ENCODE measurements at places on chromosomes 3 and 15. TPM values are rescaled to one million over a fixed set of nuclear protein-coding genes. Genes with fewer than 3 reads are reported as not detected.

The SHC4 gene
- total RNA-seq: 1.2 TPM

The CSPG5 gene
- total RNA-seq: 6.1 TPM

The SCG5 gene
- total RNA-seq: not detected

The ACTR8 gene
- total RNA-seq: 21.5 TPM

The PRR20G gene
- total RNA-seq: not detected

The BFSP2 gene
- not detected for total RNA-seq

The KCNAB1 gene
- total RNA-seq: 0.51 TPM

- peak; percentile 41 for DNase-seq
These were observed 514.8 kb downstream of the MECOM start for GRCh38 chr3:169148448-169149348.

DNA sequence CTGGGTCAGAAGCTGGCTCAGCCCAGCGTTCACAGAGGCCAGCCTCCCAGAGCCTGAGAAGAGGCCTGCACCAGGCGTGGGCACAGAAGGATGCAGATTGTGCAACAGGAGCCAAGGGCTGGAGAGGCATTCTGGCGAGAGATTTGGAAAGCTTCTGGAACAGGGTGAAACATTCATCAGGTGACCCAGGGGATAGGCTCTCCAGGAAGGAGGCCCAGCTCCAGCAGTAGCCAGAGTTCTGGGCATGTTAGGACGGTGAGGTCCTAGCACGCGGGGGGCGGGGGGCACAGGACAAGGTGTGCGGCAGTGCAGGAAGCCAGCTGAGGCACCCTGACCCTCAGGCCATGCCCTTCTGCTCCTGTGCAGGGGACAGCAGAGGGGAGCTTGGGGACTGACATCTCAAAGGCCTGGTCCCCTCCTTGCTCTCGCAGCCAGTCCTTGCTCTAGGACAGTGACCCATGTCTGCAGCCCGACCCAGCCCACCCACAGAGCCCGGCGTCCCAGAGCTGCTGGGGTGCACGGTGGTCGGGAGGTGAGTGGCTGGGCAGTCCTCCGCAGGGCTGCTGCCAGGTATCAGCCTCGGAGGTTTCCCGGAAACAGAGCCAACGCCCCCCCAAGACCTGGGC, 111.7 kb upstream of the KLF13 start:
- no peak for DNase-seq

DNA sequence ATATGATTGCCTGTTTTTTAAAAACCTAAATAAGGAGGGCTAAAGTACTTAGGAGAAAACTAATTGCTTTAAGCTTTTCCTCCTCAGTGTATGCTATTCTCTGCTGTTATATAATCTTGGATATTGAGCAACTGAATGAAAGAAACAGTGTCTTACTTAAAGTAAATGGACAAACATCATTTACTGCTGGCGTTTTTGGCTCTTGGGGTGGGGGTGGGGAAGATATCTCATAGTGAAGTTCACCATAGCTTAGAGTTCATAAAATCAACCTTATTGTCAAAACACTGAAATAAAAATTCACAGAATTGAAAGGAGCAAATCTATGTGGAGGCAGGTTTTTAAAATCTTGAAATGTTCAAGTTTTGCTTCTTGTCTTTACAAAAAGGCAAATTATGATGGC, 256.4 kb upstream of the SOX2 start:
- DNase-seq: no peak

- DNase-seq: no peak
These were observed 21.3 kb downstream of the GPR15 start for GRCh38 chr3:98553021-98553563.

DNA sequence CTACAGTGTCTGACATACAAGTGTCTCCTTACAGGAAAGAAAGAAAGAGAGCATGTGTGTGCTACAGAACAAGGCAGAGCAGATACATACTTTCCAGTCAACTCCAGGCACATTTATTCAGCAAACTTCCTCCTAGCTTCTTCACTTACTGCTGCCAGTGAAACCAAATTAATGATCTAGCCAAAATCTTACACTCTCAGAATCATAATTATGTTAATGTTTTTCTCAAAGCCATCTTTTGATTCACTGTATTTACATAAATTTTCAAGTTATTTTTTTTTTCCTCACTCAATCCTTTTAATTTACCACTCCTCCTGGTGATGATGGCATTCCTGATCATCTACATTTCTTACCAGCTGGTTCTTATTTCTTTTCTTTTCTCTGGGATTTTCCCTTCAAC, 326.7 kb downstream of the IGSF11 start:
- no peak for DNase-seq

- no peak for DNase-seq
These were observed 15.4 kb upstream of the AADAC start for GRCh38 chr3:151798466-151798865.

DNA sequence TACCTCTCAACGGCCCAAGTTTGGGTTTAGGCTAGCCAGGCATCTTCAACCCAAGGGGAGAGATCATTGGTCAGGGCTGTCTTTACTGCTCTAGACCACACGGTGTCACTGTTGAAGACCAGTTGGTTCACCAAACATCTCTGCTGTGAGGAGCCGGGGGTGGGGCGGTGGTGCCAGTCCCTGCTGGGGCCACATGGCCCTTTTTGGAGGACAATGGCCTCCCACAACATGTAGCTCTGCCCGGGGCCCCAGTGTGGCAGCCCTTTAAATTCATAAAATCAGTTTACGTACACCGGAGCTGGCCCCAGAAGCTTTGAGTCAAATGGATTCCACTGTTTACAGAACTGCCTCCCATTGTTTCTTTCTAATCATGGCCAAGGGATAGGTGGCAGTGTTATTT, 19.1 kb upstream of the TM4SF18 start:
- DNase-seq: peak; percentile 95

DNA sequence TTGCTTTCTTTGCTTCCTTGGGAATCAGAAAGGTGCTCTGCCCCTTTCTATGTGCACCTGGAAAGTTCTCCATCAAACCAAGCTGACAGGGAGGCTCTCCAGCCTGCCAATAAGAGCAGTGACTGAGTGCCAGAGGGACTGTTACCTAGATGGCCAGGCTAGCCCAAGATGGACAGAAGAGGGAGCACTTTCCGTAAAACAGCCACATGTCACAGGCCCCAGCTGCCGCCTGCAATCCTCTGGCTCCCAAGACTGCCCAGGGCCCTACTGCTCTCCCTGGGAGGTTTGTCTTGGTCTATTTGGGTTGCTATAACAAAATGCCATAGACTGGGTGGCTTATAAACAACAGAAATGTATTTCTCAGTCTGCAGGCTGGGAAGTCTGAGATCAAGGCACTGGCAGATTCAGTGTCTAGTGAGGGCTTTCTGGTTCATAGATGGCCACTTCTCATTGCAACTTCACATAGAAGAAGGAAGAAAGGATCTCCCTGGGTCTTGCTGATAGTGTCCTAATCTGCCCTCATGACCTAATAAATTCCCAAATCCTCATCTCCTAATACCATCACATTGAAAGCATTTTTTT, 72.3 kb downstream of the TAMM41 start:
- DNase-seq: peak; percentile 62

DNA sequence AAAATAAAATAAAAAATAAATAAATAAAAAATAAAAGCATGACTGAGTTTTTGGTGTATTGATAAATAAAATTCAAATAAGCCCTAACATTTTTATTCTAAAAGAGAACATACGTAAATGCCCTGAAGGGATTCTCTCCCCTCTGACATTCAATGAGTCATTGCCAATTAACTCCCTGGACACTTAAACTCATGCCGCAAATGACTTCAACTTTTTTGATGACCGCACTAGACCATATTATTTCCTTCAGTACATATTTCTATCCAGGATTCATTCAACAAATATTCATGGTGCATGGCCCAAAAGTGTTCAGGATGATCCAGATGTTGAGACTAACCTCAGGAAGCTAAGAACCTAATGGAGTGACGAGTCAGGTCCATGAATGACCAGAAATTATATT, 195.9 kb upstream of the LRRN1 start:
- no peak for DNase-seq

DNA sequence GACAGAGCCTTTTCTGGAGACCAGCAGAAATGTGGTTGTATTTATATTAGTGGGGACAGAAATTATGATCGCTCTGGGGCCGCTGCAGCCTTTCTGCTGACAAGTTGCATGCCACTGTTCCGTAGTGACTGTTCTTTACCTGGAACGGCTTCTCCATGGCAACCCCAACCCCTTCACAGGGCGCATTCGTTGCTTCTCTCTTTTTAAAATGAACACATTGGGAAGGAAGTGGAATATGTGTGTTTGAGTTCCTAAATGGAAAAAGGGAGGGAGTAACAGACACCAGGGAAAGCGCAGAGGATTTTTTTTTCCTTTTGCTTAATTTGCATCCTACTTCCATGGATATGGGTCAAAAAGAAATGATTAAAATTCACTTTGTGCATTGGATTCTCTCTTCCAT, 482.0 kb upstream of the SUCLG2 start:
- no peak for DNase-seq

- DNase-seq: no peak
These were observed 384.5 kb upstream of the IL12A start for GRCh38 chr3:159604151-159604581.

- DNase-seq: no peak
These were observed 50.2 kb upstream of the MGA start for GRCh38 chr15:41610048-41610447.

- DNase-seq: no peak
These were observed 2.8 kb downstream of the EFHB start for GRCh38 chr3:19931180-19931692.
